NCI-H748 treated with DMSO at 0.1 percent for 48 hours (cell line): ENCODE measurements at places on chromosomes 1 and 21.
A peak's percentile ranks its signal among the peaks of the same experiment; 100 is the strongest.

DNA sequence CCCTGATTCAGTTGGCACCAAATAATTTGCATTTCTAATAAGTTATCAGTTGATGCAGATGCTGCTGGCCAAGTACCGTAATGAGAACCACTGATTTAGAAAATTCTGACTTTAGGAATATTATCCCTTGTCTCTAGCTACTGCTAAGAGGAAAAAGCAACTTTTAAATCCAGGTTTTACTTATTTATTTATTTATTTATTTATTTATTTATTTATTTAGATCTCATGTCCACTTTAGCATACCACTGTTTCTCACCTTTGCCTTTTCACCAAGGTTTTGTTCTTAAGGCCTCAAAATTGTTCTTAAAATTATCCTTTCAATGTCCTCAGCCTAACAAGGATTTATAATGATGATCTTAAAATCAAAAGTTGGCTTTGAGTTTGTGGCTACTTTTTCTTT lies 8.7 kb upstream of the CYYR1 start:
- DNase-seq = no peak

DNA sequence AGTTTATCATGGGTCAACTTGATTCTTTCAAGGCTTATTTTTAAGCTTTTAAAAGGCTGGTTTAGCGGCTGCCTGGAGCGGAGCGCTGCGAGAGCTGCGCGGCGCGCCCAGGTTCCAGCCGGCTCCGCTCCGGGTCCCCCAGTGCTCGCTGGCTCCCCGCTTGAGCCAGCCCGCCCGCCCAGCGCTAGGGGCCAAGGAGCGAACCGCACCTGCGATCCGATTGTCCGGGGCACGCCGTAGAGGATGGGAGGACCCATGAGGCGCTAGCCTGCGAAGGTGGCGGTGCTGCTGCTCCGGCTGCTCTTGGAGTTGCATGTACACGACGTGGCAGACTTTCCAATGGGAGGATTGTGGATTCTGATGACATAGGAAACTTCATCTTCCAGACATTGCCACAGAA lies 9.9 kb upstream of the CFHR4 start:
- DNase-seq = no peak

GRCh38 chr1:175963740-175964139 lies 220.3 kb upstream of the TNR start:
- DNase-seq = no peak

- DNase-seq = no peak
Observed at GRCh38 chr1:170929412-170929834, 5.9 kb upstream of the MROH9 start.

DNA sequence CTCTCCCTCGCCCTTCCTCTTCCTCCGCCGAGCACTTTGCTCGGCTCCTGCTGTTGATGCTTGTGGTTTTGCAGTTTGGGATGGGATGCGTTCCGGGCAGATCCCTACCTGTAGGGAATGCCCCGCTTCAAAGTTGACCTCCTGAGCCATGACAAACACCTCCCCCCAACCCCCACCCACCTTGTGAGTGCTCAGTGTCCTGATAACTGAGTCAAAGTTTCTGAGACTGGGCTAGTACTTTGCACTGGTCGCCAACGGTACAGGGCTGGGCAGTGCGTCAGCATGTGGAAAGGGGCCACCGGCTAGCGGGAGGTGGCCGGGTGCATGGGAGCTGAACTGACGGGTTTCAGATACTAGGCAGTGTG lies 771 bp downstream of the RABGAP1L start:
- no peak for DNase-seq

DNA sequence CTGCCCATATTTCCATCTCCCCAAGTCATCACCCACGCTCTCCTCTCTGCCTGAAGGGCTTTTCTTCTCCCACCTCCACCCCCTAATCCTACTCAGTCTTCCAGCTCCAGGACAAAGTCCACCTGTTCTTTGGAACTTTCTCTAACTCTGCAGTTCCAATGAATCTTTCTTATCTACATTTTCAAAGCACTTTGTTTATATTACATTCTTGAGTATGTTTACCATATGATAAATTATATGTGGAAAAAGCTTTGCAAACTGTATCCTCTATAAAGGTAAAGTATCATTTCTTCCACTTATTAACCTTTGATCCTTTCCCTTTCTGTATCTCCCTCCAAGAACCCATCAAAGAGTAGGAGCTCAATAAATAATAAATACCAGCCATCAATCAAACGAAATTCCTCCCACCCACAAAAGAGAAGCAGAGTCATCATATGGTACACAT lies 39.7 kb downstream of the TTC13 start:
- no peak for DNase-seq

DNA sequence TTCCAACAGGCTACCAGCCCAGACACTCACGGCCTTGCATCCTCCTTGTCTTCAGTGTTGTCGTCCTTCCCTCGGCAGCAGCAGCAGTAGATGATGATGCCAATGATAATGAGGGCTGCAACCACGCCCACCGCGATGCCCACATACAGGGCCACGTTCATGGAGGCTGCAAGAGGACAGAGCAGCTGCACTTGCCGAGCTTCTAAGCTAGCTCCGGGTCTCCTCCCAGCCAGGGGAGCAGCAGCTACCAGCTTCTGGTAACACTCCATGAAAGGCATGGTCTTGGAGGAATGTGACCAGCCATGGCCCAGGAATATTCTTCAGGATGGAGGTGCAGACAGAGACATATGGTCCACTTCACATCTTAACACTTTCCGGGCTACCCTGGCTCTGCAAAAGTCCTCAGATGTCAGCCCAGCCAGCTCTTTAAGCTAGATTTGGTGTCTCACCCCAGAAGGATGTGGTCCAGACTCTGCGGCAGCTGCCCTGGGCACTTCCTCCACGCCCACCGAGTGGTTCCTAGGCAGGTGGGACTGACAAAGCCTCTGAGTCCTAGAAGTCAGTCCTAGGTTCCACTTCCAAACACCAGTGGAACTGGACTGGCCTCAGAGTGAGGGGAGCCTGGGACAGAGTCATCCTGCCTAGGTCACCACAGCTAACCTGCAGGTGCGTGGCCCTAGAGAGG lies 35.1 kb downstream of the GPA33 start:
- no peak for DNase-seq

DNA sequence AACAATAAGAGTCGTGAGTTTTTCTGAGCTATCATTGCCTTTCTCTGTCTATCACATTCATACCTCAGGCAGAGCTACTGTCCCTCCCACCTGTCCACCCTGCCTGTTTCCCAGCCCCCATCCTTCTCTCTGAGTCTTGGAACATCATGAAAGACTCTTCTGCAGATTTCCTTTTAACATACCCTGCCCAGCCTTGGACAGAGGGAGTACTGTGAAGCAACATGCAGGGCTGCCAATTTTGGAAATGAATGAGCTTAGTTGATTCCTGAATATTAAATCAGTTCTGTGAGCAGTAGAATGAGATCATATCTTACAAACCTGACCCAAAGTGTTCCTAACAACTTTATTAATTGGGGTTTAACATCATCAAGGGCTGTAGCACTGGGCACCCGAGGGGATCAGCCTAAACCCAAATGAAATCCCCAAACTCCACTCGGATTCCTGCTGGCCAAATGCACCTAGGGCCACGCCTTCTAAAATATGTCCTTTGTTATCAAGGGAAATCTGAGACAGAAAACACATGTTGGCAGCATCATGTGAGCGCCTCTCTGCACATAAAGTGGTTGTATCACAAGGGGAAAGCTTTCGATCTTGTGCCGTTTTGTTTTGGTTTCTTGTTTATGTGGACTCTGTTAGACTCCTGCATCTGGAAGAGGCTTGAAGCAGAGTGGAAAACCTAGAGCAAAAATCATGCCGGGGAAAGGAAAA lies 357.6 kb downstream of the KIF26B start:
- DNase-seq = peak; percentile 47

DNA sequence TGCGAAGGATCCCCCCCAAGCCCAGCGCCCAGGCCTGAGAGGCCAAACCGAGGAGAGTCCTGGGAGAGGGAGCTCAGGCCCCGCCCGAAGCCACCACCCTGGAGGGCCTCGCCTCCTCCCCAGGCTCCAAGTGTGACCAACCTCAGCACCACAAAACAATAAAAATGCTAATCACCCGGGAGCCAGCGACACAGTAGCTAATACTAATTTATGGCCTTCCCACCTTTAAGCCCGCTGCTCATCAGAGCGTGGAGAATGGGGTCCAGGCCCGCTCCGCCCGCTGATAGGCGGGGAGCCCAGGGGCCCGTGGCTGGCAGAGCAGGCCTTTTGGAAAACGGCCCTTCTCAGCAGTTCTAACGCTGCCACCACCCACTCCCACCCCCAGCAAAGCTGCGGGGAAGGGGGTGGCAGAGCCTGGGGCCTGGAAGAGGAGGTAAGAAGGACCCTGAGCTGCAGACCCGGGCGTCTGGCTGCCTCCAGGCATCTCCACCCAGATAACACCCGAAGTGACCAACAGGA lies 20.4 kb upstream of the TAS1R2 start:
- DNase-seq = no peak

- DNase-seq = no peak
Observed at GRCh38 chr1:174656409-174657059, 208.8 kb downstream of the GPR52 start.

GRCh38 chr1:36279110-36279788 lies 26.9 kb upstream of the SH3D21 start:
- DNase-seq = no peak
